ENCODE measurements at places on chromosomes 2 and 18.

- DNase-seq: peak; percentile 26
Measured at GRCh38 chr2:171958475-171958874, 36.2 kb downstream of the HAT1 start.

DNA sequence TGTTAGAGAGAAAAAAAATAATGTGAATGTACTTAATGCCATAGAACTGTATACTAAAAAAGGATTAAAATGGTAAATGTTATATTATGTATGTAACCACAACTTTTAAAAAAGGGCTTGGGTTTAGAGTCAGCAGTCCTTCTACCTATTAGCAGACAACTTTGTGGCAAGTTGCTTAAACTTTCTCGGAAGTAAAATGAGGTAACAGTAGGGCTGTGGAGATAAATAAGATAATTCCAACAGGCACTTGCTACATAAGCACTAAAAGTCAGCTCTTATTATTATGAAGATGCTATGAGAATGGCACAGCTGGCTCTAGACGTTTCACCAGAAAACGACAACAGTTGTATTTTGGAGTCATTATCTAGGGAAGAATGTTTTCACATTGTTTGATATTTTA is 31.3 kb downstream of the AAK1 start:
- no peak for DNase-seq

DNA sequence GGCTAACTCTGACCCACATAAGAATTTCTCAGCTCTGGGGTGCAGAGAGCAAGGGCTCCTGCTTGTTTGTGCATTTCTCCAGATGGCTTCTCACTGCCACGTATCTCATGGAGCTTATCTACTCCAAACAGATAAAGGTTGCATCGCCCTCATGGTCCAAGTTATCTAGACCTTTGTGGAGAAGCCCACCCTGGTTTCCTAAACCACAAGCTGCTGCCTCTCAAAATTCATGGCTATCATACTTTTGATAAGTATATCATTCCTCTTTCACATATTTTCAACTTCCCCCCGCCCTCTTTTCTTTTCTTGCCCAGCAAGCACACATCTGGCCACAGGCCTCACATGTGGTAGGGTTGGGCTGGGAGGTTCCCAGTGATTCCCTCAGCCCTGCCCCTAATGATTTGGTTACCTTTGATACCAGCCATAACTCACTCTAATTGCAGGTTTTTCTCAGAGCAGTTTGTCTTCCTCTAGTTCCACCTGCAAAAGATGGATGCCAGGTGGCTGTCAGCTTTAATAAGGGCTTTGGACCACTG is 146.0 kb downstream of the RHBDD1 start:
- no peak for DNase-seq

DNA sequence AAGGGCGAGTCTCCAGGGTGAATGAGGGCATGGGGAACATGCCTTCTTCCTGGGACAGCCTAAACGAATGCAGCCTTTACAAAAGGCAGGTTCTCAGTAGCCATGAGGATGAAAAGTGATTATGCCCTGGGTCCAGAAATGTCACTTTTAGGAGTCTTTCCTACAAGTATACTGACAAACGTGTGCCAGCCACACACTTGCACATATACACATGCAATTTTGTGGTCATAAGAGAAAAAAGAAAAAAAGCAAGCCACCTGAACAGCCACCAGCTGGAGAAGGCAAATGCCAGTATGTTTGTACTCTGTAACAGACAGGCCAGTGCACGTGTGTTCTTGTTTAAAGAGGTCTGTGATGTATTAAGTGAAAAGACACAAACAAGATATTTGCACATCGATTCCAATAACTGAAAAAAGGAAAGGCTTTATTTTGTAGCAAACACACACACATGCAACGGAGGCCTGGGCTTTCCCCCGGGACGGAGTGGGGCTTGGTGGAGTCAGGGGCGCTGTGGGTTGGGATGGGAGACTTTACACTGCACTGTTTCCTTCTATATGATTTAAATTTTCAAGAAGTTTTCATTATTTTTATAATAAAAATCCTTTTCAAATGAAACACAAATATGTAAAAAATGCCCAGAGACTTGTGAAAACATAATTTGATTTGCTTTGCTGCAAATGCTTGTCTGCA is 108.4 kb downstream of the FAM210A start:
- no peak for DNase-seq

DNA sequence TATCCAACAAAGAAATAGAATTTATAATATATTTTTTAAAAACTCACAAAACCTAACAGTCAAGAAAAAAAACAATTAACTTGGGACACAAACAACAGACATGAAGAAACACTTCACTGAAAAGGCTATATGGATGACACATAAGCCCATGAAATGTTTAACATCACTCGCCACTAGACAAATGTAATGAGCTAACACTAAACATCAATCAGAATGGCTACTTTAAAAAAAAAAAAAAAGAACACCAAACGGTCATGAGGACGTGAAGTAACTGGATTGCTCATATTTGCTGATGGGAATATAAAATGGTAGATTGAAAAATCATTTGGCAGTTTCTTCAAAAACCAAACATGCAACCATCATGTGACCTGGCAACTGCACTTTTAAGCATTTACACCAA is 97.3 kb upstream of the RGPD4 start:
- DNase-seq: no peak

- DNase-seq: peak; percentile 44
Measured at GRCh38 chr18:23317975-23318675, 135.0 kb upstream of the RIOK3 start.

GRCh38 chr18:42275138-42275535 is 320.1 kb downstream of the PIK3C3 start:
- no peak for DNase-seq

- no peak for DNase-seq
Measured at GRCh38 chr2:138919120-138919747, 139.0 kb upstream of the NXPH2 start.

DNA sequence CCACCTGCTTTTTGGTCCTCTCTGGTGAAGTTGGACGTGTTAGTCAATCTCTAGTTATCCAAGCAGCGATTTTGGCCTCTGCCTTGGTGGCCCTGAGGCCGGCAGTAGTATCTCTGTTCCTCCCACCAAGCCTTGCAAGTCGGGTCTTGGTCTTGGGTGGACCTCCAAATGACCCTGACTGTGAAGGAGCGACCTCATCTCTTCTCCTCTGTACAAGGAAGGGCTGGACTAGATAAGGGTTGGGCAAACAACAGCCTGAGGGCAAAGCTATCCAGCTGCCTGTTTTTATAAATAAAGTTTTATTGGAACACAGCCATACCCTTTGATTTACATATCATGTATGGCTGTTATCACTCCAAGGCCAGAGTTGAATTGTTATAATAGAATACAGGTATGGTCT is 74.6 kb upstream of the FOSL2 start:
- DNase-seq: no peak

GRCh38 chr2:144516411-144516980 is 3.4 kb downstream of the ZEB2 start:
- DNase-seq: no peak

DNA sequence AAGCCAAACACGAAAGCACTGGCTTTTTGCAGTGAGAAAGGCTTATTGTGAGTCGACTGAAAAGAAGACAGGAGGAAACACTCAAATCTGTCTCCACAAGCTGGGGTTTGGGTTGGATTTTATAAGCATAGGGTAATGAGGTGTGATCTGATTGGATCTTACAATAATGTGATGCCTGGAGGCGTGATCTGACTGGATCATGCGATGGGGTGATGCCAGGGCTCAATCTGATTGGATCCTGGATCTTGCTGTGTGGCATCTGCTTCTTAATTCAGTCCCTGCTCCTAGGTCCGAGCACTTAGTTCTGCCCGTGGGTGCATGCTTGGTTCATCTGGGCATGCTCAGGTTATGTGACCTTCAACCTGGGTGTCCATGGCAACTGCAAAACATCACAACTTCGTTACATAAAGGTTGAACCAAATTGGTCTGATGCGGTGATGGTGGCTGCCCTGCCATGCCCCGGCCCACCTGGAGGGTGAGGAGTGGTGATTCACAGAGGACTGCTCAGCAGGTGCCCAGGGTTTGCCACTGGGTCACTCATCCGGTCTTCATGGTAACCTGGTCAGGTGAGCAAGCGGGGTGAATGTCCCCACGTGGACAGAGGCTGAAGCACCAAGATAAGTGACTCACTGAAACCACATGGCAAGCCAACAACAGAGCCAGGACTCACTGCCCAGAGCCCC is 111.0 kb downstream of the KCNF1 start:
- DNase-seq: no peak

GRCh38 chr2:68537809-68538208 is 70.4 kb downstream of the APLF start:
- DNase-seq: peak; percentile 19

GRCh38 chr2:135563793-135564192 is 32.5 kb downstream of the R3HDM1 start:
- no peak for DNase-seq

DNA sequence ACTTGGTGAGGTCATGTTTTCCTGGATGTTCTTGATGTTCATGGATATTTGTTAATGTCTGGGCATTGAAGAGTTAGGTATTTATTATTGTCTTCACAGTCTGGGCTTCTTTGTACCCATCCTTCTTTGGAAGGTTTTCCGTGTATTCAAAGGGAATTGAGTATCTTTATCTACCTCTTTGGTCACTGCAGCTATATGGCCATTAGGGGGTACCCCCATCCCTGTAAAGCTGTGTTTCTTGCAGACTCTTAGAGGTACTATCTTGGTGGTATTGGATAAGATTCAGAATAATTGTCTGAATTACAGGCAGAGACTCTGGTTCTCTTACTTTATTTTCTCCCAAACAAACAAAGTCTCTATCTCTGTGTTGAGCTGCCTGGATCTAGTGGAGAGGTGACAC is 401.6 kb upstream of the FSIP2 start:
- DNase-seq: no peak

DNA sequence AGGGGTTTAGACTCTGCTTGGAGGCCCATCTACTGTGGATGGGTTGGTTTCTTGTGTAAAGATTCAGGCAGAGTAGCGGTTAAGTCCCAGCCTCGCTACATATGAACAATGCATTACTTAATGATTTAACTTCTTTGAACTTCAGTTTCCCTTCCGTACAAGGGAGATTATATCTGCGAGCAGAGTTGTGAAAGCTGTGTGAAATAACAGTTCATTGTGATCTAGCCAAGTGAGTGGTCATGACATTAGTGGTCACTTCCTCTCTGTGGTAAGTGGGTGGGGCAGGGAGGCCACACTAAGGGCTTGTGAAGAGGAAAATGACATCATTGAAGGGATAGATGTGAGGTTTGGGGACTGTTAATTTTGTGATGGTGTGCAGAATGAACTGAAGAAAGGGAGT is 14.1 kb upstream of the MEX3C start:
- no peak for DNase-seq

- peak; percentile 77 for DNase-seq
Measured at GRCh38 chr2:67790622-67791021, 272.2 kb downstream of the C1D start.

DNA sequence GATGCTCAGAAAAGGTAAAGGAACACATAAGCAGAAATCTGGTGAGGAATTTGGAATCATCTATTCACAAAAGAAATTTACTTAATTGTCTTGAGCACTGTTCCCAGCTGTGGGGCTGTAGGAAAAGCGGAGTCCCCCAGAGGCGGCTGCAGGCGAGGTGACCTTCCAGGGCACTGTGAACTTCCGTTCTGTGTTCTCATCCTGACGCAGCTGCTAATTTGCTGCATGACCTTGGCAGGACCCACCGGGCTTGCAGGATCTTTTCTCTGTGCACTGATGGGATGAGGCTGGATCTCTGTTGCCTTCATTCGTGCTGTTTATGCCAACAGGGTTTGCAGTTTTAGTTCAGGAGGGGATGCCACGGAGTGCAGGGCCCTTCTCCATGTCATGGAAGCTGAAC is 301.9 kb upstream of the MYT1L start:
- no peak for DNase-seq

DNA sequence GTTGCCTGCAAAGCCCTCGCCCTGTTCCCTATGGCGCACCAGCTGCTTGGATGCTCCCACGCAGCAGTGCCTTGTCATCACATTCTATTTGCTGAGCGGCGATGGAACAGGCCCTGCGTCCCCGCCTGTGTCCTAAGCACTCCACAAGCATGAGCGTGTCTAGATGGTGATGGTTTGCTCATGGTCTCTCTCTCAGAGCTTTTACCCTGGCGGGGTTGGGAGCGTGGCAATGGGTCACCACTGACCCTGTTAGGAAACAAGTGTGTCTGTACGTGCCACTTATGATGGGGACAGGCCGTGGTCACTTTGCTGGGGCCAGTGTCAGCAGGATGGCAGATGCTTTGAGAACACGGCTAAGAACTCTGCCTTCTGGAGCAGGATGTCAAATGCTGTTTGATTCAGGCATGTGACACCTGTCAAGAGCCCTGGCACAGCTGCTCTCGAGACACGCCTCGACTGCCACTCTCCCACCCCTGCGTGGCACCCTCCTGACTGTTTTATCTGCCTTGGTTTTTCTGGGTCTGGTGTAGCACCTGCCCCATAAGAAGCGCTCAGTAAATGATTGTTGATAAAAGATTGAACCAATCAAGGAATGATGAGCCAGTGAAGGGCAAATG is 44.2 kb downstream of the RRM2 start:
- no peak for DNase-seq

GRCh38 chr2:239370403-239370802 is 30.4 kb downstream of the HDAC4 start:
- DNase-seq: no peak

GRCh38 chr2:190335225-190335559 is 8.2 kb upstream of the INPP1 start:
- DNase-seq: no peak

GRCh38 chr2:7419814-7420311 is 502.7 kb downstream of the RNF144A start:
- no peak for DNase-seq

- no peak for DNase-seq
Measured at GRCh38 chr18:74550886-74551285, 16.6 kb downstream of the CNDP1 start.

GRCh38 chr2:105718846-105719481 is 25.7 kb upstream of the NCK2 start:
- DNase-seq: no peak

- no peak for DNase-seq
Measured at GRCh38 chr2:132419941-132420340, 3.3 kb downstream of the GPR39 start.

DNA sequence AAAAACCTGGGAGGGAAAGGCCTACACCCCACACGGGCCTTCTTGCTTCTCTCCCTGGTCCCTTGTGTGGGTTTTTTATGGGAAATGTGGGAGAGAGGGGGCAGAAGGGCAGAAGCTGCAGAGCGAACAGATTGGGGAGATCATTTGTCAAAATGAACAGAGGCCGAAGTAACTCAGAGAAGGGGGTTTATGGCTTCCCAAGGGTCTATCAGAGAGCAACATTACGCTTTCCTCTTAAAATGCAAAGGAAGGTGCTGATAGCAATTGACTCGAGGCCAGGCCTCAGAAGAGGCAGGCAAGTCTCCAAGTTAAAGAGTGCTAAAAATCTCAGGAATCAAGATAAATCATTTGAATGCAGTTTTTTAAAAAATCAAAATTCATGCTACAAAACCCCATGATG is 101.5 kb downstream of the SGPP2 start:
- no peak for DNase-seq

- DNase-seq: no peak
Measured at GRCh38 chr2:128274218-128274617, 44.5 kb downstream of the HS6ST1 start.

GRCh38 chr2:12008425-12009061 is 262.1 kb downstream of the LPIN1 start:
- DNase-seq: no peak
